ENCODE measurements at places on chromosomes 11 and 22. TPM values are rescaled to one million over a fixed set of nuclear protein-coding genes. Genes with fewer than 3 reads are reported as not detected.

The APOC3 gene
- total RNA-seq = not detected

The MYH9 gene
- total RNA-seq = 411 TPM

The MMP12 gene
- total RNA-seq = not detected

The DUSP18 gene
- total RNA-seq = 10.4 TPM

The KIAA1671 gene
- total RNA-seq = under 0.01 TPM

The ADM gene
- 129 TPM for total RNA-seq

The SHISAL1 gene
- total RNA-seq = 0.15 TPM

The SYT13 gene
- total RNA-seq = not detected

The POU2AF2 gene
- total RNA-seq = not detected

The FAM227A gene
- total RNA-seq = 1.8 TPM

The VPREB3 gene
- total RNA-seq = not detected

The IGSF22 gene
- under 0.01 TPM for total RNA-seq

The GANAB gene
- 203 TPM for total RNA-seq

The CASP5 gene
- not detected for total RNA-seq

The SMC1B gene
- not detected for total RNA-seq

The MPPED2 gene
- total RNA-seq = 0.17 TPM

The TBX1 gene
- total RNA-seq = under 0.01 TPM

The TMEM191C gene
- 0.50 TPM for total RNA-seq

The TMPRSS4 gene
- not detected for total RNA-seq

The EPS8L2 gene
- 11.8 TPM for total RNA-seq

The ADAMTS15 gene
- 5.5 TPM for total RNA-seq

The NAALADL1 gene
- total RNA-seq = 41.6 TPM
